ENCODE measurements at places on chromosomes 7 and 10.

DNA sequence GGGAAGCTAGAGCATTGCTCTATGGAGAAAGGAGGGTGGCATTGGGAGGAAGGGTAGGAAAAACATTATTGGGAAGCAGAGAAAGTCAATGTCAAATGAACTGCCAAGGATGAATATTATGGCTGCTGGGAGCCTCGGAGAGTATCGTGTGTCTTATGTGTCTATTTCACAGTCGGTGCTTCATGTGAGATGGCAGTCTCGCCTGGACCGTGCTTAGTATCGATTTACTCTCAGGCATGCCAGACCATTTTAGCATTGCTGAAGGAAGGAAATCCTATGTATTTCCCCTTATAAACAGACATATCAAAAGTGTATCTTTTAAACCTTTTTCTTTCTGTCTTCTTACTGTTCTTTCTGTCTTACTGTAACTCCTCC is 612.6 kb downstream of the AUTS2 start:
- no peak for DNase-seq

DNA sequence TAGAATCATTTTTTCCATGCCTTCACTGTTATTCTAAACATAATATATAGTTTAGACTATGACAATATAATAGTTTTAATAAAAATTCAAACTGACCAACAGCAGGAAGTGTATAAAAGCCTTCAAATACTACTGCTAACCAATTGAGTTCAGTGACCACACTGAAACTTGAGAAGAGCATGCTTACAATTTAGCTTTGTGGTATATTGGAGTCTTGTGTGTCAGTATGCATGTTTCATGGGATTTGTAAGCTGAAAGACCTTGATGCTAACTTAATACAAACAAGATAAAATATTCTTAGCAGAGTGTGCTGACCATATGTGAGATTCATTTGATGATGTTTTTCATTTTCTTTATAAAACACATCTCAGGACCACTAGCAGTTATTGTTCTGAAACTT is 395.5 kb downstream of the SUGCT start:
- no peak for DNase-seq

- no peak for DNase-seq
These were observed 50.1 kb downstream of the PLEKHS1 start for GRCh38 chr10:113801569-113801968.

DNA sequence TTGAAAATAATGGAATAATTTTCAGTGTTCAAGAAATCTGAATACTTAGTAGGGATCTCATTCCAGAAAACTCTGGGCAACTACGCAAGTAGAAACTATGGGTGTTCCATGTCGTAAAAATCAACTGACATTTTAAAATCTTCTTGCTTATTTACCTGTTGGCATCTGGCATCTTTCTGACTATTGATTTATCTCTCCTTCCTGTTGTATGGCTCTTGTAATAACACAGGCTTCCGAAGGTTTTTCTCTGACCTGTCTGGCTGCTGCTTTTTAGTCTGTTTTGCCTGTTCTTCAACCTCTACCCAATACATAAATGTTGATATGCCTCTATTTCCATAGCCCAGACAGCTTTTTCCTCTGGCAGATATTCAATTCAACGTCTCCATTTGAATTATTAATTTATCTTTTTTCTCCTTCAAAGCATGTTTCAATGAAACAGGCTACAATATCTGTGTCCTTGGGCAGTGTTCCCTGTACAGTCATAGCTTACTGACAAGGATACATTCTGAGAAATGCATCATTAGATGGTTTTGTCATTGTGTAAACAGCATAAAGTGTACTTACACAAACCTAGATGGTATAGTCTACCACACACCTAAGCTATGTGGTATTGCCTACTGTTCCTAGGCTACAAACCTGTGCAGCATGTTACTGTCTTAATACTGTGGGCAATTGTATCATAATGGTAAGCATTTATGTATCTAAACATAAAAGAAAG is 105.9 kb upstream of the ETV1 start:
- DNase-seq, result no peak

DNA sequence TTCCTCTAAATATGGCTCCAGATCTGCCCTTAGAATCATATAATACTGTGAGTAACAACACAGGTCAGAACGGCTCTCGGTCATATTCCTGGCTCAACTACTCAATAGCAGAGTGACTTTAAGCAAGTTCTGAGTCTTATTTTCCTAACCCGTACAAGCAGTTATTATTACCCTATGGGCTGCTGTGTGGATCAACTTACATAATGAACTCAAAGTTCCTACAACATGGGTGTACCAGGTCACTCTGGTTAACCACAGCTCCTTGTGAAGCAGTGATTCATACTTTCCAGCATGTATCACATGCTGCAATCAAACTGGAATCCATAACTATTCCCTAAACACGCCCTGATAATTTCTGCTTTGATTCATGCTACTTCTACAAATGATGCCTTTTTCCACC is 107.3 kb downstream of the LRRN3 start:
- no peak for DNase-seq

DNA sequence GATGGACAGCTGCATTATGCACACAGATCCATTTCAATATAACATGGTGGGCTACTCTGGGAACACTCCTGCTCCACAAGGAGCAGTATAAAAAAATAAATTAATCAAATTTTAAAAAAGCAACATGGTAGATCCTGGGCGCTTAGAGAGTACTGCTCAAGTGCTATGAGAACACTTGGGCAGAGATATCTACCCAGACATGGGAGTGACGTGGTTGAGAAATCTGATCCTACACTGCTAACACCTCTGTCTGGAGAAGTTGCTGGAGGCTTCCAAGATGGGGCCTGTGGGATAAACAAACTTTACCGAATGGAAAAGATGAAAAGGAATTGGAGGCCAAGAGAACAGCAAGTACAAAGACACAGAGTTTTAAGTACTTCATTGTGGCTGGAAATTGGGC is 9.0 kb downstream of the NSMCE4A start:
- DNase-seq, result no peak

GRCh38 chr10:58952162-58952601 is 224.3 kb upstream of the PHYHIPL start:
- DNase-seq, result no peak

DNA sequence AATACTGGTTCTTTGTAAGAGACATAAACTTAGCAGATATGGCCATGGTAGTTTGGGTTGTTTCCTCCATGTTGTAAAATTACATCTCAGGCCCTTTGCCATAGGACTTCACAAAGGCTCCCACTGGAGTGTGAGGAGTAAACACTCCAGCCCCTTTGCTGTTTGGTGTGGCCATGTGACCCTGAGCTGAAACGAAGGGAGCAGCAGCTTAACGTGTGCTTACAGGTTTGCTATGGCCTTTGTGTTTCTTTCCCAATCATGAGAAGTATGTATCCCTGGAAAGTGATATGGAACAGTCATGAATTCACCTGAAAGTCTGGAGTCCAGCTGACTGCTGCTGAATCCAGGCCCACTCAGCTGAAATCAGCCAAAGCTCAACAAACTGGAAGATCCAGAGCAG is 23.8 kb upstream of the SFTPA1 start:
- DNase-seq, result no peak

GRCh38 chr7:38561166-38561565 is 70.0 kb downstream of the AMPH start:
- no peak for DNase-seq

GRCh38 chr7:11935905-11936304 is 103.9 kb upstream of the THSD7A start:
- DNase-seq, result no peak

- no peak for DNase-seq
These were observed 29.2 kb upstream of the IL15RA start for GRCh38 chr10:6006546-6006945.
